Hematopoietic multipotent progenitor cell treated with erythropoietin and hydrocortisone succinate and interleukin-3 and kit ligand, for 17 days (in vitro differentiated cells): ENCODE measurements at places on chromosomes 2 and 18.

- no peak for DNase-seq
Measured at GRCh38 chr2:85112906-85113625, 20.1 kb upstream of the TCF7L1 start.

DNA sequence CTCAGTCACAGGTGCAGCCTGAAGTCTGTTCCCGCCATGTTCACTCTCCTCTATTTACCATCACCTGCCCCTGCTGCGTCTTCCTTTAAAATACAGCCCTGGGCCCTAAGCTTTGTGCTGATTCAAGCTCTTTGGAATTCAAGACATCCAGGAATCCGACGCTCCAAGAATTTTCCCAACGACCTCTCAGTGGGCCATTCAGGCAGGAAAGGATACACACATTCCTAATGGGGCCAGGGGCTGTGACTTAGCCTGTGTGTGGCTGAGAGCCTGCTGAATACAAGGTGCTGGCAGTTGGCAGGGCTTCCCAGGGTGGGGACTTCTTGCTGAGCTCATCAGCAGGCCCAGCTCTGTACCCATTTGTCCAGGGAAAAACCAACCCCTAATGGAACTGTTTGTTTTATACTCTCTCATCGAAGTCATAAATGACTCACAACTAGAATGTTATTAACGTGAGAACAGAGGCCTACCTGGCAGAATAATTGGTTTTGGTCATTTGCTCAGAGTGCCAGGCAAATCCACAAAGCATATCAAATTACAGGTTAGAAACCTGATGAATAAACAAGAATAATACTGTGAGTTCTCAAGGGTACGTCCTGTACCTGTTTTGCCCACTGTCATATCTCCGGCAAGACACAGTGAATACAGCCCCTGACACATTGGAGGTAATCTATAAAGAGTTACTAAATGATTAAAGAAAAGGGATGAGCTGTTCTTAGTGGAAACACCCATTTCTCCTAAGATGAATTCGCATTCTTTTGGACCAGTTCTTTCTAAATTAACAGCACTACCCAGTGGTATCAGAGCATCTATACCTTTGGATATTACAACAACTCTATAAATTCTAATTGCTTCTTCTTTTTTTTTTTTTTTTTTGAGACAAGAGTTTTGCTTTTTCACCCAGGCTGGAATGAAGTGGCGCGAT, 12.6 kb upstream of the KCMF1 start:
- DNase-seq, result no peak

- DNase-seq, result no peak
Measured at GRCh38 chr18:70693246-70693645, 404.4 kb downstream of the SOCS6 start.

- DNase-seq, result no peak
Measured at GRCh38 chr2:86174445-86174844, 20.8 kb downstream of the IMMT start.

GRCh38 chr18:39380186-39380725, 1814.7 kb upstream of the CELF4 start:
- DNase-seq, result no peak

- DNase-seq, result no peak
Measured at GRCh38 chr2:20456636-20457426, 10.0 kb downstream of the RHOB start.

DNA sequence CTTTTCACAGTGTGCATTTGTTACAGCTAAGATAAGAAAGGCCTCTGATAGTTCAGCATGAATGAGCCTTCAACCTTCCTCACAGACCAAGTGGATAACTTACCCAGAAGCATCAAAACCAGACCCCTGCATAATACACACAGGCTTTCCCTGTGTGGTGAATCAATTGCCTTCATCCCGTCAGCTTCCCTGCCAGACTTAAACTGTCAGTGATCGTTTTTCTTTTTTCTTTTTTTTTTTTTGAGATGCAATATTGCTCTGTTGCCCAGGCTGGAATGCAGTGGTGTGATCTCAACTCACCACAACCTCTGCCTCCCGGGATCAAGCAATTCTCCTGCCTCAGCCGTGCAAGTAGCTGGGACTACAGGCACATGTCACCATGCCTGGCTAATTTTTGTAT, 20.5 kb upstream of the SLC35F5 start:
- DNase-seq, result no peak

DNA sequence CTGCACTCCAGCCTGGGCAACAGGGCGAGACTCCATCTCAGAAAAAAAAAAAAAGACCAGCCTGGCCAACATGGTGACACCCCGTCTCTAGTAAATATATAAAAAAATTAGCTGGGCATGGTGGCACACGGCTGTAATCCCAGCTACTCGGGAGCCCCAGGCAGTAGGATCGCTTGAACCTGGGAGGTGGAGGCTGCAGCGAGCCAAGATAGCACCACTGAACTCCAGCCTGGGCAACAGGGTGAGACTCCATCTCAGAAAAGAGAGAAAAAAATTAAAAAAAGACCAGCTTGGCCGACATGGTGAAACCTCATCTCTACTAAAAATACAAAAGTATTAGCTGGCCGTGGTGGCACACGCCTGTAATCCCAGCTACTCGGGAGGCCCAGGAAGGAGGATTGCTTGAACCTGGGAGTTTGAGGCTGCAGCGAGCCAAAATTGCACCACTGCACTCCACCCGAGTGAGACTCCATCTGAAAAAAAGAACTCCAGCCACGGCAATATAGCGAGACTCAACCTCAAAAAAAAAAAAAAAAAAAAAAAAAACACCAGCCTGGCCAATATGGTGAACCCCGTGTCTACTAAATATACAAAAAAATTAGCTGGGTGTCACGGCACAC, 346.1 kb upstream of the PLGLB2 start:
- DNase-seq, result no peak

DNA sequence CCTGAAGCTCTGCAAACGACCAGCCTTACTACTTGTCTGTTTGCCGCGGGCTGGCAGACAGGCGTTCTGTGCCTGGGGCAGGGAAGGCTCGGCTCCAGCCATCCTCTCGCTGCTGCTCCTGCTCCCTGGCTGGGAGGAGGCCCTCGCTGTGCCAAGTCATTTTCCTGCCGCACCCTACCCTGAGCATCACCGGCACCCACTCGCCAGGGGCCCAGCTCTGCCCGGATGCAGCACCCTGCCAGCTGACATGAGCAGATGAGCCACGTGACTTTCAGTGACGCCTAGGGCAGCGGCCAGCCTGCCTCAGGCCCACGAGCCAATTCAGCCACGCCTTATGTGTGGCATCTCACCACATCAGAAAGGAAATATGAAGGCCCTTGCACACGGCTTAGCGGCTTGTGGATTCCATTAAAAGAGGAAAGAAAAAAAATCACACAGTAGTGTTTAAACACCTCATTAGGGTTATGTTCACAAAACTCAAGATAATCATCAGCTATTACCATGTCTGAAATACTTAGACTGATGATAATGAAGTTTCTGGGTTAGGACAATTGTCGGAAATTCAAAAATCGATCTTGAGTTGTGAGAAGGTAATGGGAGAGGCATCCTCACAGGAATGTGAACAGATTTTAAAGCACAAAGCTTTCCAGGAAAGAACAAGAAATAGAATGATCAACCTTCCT, 250.5 kb downstream of the TWIST2 start:
- DNase-seq, result no peak

DNA sequence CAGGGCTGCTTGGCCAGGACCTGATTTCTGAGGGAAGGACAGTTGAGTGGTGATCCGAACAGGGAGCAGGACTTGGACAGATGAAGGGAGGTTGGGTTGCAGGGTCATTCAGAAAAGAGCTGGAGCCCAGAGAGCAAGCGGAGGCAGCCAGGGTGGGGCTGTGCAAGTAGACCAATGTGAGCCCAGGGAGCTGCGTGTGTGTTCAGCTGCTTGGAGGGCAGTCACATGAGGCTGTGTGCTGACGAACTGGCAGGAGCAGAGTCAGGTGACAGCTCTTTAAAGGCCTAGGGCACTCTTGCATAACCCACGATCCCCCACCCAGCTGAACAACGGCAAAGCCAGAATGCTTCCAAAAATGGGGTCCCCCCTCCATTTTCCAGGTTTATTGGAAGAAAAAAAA, 4.6 kb upstream of the MLPH start:
- DNase-seq, result peak; percentile 42

DNA sequence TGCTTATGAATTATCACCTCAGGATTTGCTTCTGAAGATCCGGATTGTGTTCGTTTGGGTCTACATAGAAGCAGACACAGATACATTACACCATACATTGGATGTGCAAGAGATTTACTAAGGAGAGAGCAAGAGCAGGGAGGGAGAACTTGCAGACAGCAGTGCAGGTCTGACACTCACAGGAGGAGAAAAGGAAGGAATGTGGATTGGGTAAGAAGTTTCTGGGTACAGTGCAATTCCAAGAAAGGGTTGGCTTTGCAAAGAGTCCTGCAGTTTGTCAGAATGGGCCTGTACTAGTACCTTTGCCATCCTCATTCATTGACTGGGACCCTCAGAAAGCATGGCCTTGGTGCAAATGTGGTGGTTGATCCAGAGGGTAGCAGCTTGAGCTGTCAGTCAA, 4.8 kb upstream of the THOC1 start:
- DNase-seq, result no peak

GRCh38 chr2:150471813-150472510, 15.5 kb downstream of the RND3 start:
- DNase-seq, result no peak

- no peak for DNase-seq
Measured at GRCh38 chr2:204183608-204184007, 247.0 kb downstream of the ICOS start.

- DNase-seq, result no peak
Measured at GRCh38 chr2:196230061-196230854, 58.9 kb upstream of the STK17B start.

- DNase-seq, result no peak
Measured at GRCh38 chr2:134790487-134790886, 47.9 kb upstream of the ACMSD start.

DNA sequence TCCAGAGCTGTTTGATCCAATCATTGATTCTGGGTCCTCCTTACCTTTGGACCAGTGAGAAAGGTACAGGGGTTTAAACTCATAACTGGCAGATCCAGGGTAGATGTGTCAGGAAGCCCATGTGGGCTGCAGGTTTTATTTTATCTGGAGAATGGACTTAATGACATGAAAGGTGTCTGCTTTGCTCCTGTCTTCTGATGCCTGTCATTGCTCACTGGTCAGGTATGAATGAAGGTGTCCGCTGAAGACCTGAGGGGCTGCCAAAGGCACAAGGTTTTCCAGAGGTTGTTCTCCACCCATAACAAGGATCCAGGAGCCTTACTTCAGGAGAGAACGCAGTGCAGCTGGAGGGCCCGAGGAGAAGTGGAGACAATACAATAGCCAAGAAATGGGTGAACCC, 74.2 kb downstream of the CHRNA1 start:
- DNase-seq, result no peak

DNA sequence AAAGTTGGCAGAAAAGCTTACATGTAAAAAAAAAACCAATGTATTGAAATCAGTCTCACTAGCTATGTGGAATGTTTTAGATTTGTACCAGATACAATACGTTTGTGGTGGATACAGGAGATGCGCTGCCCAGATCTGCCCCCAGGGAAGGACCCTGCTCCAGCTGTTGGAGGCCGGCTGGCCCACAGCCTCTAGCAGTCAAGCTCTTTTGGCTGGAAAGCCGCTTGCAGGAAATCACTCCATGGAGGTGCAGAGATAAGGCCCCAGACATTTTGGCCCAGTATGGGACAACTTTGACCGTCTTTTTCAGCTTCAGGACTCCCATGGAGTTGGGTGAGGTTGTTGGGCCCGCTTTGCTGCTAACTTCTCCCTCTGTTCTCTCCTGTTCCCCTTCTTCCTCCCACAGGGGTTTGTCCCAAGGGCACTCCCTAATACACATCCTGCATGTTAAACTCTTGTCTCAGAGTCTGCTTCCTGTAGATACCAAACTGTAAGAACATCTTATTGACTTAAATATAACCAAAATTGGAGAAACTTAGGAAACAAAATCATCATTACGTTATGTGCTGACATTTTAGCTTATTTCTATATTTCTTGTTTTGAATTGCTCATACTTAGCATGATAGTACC, 1.7 kb upstream of the QPCT start:
- DNase-seq, result no peak

DNA sequence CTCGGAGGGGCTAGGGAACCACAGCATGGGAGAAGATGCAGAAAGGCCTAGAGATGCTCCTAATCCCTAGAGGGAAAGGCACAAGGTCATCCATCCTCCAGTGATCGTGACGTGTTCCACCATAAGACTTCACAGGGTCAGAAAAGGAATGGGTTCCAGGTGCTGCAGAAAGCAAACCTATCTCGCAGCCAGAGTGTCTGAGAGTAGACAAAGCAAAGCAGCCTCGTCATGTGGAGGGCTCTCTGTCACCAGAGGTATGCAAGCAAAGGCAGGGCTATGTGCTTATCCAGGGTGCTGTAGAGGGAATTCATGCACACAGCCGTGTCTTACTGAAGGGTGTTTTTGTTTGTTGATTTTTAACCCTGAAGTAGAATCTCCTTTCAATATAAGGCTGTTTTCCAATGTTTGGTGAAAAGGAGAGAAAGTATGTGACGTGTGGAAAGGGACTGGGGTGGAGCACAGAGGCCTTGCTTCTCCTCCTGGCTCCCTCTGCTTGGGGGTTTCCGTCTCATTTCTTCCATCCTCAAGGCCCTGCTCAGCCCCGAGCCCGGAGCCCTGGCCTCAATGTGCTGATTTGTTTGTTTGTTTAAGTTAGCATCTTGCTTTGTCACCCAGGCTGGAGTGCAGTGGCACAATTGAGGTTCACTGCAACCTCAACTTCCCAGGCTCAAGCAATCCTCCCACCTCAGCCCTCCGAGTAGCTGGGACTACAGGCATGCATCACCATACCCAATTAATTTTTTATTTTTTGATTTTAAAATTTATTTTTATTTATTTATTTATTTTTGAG, 3.0 kb downstream of the GPR55 start:
- DNase-seq, result no peak

- no peak for DNase-seq
Measured at GRCh38 chr2:127590386-127591190, 55.1 kb downstream of the MYO7B start.

GRCh38 chr18:28193177-28193778, 16.3 kb upstream of the CDH2 start:
- no peak for DNase-seq

DNA sequence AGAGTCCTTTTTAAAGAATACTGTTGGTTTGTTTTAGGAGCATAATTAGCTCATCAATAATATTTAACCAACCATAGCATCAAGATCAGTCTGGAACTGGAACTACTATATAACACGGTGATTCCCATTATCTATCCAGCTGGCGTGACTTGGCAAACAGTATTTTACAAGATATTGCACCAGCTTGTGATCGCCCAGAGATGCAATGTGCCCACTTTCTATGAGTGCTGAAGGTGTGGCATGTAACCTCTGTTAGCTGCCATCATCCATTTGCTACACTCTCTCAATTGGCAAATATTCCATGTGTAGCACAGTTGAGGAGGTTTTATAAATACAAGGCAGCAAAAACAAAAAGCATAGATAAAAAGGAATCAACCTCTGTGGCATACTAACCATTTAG, 64.9 kb downstream of the FIGN start:
- DNase-seq, result no peak

- no peak for DNase-seq
Measured at GRCh38 chr2:60596411-60596810, 43.0 kb upstream of the BCL11A start.

- DNase-seq, result no peak
Measured at GRCh38 chr18:68714366-68714711, 569 bp downstream of the TMX3 start.

- DNase-seq, result no peak
Measured at GRCh38 chr2:30332791-30333453, 101.6 kb downstream of the LBH start.
